GM12865 (cell line): ENCODE measurements at places on chromosomes 1 and 21.

DNA sequence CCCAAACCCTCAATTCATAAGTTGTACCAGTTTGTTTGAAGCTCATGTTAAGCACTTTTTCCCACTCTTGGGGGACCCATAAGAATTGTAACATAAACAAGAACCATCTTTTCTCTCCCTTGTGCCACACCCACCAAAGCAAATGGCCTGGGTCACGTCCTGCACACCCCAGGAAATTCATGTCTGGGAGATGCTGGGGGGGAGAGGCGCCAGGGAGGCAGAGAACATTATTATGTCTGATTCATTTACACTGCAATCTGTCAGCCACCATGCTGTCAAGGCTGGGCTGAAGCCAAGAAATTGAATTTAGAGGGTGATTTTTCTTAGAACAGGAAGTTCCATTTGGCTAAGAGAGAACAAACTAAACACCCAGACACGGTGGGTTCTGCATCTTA lies 37.2 kb upstream of the IPO9 start:
- DNase-seq, result no peak

DNA sequence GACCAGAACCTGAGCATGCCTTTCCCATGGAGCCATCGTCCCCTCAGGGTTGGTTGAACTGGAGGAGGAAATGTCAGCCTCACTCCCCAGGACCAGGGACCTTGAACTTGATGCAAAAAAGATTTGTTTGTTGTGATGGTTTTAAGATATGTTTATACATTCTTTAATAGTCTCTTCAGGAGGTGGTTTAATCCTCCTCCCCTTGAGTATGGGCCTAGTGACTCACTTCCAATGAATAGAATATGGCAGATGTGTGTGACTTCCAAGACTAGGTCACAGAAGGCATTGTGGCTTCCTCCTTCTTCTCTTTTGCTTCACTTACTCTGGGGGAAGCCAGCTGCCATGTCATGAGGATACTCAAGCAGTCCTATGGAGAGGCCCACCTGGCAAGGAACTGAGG lies 81.7 kb upstream of the WNT4 start:
- DNase-seq, result no peak

- DNase-seq, result no peak
These were observed 19.3 kb downstream of the BEND5 start for GRCh38 chr1:48757363-48757762.

DNA sequence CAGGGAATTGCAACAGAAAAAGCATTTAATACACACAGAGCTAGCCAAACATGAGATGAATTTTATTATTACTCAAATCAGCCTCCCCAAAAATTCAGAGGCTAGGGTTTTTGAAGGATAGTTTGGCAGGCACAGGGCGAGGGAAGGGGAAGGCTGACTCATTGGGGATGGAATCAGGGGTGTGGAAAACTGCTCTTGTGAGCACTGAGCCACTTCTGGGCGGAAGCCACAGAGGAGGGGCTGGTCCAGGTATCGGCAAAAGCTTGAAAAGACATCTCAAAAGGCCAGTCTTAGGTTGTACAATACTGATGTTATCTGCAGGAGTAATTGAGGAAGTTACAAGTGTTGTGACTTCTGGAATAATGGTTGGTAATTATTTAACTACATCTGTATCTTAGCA lies 109.4 kb downstream of the TLR5 start:
- DNase-seq, result no peak

GRCh38 chr1:1073743-1074587 lies at the start of gene RNF223:
TSS of gene RNF223 (minus strand) at chr1:1074306. CDS start at chr1:1072566, 1,740 bp downstream.
- no peak for DNase-seq

- no peak for DNase-seq
These were observed 716.4 kb upstream of the ADAMTS5 start for GRCh38 chr21:27683292-27683691.

DNA sequence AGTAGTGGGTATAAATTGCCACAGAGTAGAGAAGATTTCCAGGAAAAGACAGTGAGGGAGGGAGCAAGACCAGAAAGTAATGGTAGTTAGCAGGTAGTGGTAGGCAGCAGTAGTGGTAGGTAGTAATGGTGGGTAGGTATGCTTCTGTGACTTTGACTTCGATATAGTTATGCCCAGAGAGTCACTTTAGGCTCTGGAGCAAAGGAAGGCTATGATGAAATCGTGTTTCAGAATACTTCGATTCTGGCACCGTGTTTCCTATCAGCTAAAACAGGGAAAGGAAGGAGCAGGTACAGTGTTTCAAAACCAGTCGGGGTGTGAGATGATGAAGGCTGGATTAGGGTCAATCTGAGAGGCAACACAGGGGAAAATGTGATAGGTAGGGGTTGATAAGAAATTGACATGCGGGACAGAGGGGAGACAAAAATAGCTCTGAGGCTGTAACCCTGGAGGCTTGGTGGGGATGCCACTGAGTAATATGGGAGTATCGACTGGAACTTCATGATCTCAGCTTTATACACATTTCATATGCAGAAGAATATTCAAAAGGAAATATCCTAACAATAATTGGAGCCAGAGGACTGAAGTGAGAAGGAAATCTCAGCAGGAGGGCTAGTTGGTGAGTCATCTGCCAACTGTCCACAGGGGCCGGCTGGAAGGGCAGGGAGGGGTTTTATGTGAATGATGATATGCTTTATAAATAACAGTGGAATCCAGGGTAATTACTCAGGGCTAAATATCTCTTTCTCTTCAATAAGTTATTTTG lies 25.2 kb upstream of the TRIM45 start:
- no peak for DNase-seq

DNA sequence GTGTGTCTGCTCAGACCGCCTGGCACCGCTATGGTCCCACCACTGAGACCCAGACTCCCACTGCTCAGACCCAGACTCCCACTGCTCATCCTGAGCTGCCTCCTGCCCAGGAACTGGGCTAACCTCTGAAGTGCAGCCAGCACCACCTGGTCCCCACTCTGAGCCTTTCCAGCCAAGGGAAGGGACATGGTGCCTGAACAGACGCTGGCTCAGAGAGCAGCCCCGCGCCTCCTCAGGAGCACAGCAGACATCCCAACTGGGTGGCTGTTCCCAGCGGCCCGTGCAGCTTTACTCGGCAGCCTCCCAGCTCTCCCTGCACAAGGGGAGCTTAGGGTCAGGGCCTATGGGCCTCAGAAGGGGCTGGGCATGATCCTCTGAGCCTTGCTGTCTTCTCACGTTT lies 27.8 kb upstream of the CNTN2 start:
- no peak for DNase-seq

DNA sequence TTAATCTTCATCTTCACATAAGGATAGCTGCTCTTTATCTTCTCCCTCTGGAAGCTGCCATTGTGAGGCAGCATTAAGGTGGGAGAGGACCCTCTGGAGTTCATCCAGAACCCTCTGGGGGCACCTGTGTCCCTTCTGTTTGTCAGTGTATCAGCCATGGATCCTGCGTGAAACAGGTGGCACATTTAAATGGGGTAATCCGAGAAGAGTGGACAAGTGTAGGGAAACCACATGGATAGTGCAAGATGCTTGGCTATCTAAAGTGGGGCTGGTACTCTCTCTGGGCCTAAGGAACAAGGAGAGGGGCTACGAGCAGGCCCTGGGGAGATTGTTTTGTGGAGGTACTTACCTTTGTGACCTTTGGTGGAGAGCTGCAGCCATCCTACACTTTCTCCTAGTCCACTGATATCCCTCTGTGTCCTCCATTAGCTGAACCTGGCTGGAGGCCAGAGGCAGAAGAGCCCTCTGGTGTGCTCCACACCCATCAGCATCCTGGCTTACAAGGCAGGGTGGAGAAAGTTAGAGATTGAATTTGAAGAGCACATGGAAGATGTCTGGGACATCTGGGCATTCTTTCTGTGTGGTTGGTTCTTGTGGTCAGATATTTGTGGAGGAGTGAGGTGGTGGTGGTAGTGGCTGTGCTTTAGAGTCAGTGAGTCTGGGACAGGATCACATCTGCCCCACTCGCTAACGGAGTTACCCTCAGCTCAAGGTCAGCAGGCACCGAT lies 117.7 kb downstream of the FGGY start:
- DNase-seq, result no peak

DNA sequence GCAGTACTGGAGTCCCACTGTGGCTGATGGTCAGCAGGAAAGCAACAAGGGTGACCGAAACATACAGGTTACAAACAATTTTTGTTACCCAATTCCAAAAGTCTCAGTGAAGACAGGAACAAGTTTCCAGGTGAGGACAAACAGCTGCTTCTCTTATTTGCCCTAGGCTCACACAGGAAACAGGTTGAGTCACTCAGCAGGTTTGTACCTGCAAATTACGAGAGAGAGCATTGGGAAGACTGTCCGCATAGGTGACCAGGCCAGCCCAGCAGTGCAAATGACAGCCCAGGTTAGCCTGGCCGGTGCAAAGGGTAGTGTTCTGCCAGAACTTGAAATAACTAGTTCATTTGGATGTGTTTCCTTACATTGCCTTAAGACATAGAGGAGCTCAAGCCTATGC lies 40.0 kb upstream of the DSCAM start:
- DNase-seq, result no peak
